ENCODE measurements at places on chromosomes 13 and 19.

DNA sequence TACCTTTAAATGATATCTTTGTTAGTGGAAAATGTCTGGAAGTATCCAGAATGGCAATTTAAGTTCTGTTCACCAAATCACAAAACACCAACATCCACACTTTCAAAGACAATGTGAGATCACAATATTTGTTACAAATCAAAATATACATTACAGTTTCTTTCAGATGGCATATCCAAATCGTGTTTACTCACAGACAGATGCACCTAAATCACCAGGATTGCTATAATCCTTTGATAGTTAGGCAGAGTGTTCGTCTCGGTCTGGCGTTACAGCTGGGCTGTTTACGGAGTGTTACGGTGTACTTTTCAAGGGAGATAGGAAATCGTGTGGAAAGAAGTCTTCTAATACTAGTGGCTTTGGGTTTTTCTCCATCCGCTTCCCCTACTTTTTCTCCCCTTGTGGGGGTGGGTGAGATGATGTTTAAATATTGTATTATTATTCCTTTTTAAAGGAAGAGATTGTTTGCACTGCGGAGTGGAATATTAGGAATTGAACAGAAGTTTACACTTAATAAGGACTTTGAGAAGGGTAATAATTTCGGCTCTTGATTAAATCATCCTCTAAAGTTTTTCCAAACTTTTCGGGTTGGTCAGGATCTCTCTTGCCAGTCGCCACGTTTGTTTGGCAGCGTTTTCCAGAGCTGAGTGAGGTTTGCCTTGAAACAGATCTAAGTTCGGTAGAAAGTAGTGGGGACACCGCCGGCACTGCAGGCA, 1.8 kb downstream of the MAB21L1 start:
- DNase-seq, result no peak
- no peaks in the 10 kb centered on the region for H3K27me3 ChIP-seq
- no peak overlapping the region for H3K27ac ChIP-seq
- no peak overlapping the region for H3K4me3 ChIP-seq
- H3K4me1 ChIP-seq, result no peaks in the 10 kb centered on the region

- peaks cover 19% of the 10 kb centered on the region for H3K36me3 ChIP-seq
- no peaks in the 10 kb centered on the region for H3K27me3 ChIP-seq
- peak; percentile 90 for DNase-seq
- peak overlapping the region; percentile 76 for H3K27ac ChIP-seq
- peaks cover 13% of the 10 kb centered on the region for H3K4me1 ChIP-seq
Measured at GRCh38 chr19:18117692-18118378, 20.3 kb downstream of the MAST3 start.

- H3K4me3 ChIP-seq, result no peak overlapping the region
- no peaks in the 10 kb centered on the region for H3K36me3 ChIP-seq
- DNase-seq, result no peak
- H3K4me1 ChIP-seq, result no peaks in the 10 kb centered on the region
- H3K27me3 ChIP-seq, result no peaks in the 10 kb centered on the region
Measured at GRCh38 chr13:99256283-99256682, 1.9 kb downstream of the GPR18 start.

DNA sequence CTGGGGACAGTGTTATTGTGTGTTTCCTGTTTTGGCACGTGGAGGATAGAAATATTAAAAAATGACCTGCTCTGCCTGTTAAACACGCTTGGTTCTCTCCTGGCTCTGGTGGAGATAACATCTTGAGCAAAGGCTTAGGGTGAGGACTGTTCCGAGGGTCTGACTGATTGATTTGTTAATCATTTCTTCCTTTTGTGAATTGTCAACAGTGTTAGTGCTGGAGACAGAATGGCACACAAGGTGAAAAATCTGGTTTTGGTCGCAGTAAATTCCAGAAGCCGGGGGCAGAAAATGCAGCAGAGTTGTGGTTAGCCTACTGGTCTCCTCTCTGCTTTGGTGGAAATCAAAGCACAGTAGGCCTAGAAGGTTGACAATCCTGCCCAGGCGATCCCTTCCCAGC, 163.6 kb downstream of the FGF9 start:
- peaks cover 5% of the 10 kb centered on the region for H3K36me3 ChIP-seq
- no peak overlapping the region for H3K27ac ChIP-seq
- H3K4me3 ChIP-seq, result no peak overlapping the region
- H3K27me3 ChIP-seq, result no peaks in the 10 kb centered on the region

DNA sequence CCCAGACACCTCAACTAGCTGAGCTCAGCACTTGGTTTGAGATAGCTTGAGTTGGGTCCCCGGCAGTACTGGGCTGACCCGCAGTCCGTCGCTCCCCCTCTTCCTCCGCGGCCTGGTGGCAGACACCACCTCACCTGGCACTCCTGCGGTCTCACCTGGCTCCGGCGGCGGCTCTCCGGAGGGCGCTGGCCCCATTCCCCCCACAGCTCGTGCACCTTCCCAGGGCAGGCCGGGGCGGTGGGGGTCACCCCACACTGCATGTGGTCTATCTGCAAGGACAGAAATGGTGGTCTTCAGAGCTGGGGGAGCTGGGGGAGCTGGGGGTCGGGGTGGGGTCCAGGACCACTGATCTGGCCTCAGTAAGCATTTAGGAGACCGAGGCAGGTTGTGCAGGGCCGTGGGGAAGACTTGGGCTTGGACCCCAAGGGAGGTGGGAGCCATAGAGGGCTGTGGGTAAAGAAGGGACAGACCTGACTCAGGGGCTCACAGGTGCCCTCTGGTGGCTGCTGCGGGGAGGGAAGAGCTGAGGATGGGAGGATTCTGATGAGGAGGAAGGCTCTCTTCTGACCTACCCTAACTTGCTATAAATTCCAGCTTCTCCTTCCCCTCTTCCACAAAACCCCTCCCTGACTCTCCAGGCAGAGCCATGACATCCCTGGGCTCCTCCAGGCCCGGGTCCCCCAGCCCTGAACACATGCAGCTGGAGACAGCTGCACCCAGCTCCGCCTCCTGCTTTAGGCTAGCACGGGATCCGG, 6.7 kb upstream of the PLIN4 start:
- no peak overlapping the region for H3K27ac ChIP-seq
- peaks cover 9% of the 10 kb centered on the region for H3K27me3 ChIP-seq
- no peak overlapping the region for H3K4me3 ChIP-seq
- H3K4me1 ChIP-seq, result peaks cover 10% of the 10 kb centered on the region
- no peaks in the 10 kb centered on the region for H3K36me3 ChIP-seq

- H3K27ac ChIP-seq, result peak overlapping the region; percentile 97
- no peaks in the 10 kb centered on the region for H3K27me3 ChIP-seq
- peaks cover 21% of the 10 kb centered on the region for H3K4me1 ChIP-seq
- peak; percentile 83 for DNase-seq
- peak overlapping the region; percentile 74 for H3K4me3 ChIP-seq
Measured at GRCh38 chr19:289651-290371, 1.4 kb downstream of the PLPP2 start.

DNA sequence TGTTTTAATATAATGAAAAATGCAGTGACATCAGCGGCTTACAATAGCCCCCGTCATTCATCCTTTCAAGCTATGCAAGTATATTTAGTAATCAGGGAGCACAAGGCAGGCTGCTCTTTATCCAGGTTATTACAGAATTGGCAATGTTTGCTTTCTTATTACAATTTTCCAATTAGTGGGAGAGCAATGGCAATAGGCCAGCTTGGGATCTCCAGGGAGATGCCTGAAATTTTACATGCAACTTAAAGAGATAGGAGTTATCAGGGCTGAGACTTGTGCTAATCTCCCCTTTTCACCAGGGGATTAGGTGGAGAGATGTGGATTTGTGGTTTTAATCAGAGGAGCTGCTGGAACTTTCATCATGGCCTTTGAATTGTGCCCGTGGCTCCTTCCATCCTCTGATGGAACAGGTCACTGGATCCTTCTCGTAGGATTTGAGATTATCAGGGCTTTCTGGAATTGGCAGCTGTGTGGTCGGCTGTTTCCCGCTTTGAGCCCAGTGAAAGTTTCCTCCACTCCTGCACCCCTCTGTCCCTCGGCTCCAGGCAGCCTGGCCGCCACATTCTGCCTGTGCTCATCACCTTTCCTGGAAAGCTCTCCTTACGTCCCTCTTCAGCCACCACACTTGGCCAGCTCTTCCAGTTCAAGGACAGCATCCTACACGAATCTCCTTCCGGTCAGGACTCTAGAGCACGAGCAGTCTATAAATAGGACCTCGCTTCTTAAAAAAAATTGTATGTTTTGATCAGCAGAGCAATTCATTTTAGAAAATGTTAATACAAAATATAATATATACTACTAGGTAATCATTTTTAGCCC, 47.0 kb downstream of the CBY2 start:
- no peak overlapping the region for H3K4me3 ChIP-seq
- H3K4me1 ChIP-seq, result no peaks in the 10 kb centered on the region
- H3K27me3 ChIP-seq, result peaks cover 81% of the 10 kb centered on the region
- no peak overlapping the region for H3K27ac ChIP-seq
- H3K36me3 ChIP-seq, result no peaks in the 10 kb centered on the region

GRCh38 chr13:92963029-92963428, 263.6 kb upstream of the GPC6 start:
- DNase-seq, result no peak
- no peak overlapping the region for H3K27ac ChIP-seq
- no peaks in the 10 kb centered on the region for H3K36me3 ChIP-seq
- no peak overlapping the region for H3K4me3 ChIP-seq
- H3K4me1 ChIP-seq, result no peaks in the 10 kb centered on the region

DNA sequence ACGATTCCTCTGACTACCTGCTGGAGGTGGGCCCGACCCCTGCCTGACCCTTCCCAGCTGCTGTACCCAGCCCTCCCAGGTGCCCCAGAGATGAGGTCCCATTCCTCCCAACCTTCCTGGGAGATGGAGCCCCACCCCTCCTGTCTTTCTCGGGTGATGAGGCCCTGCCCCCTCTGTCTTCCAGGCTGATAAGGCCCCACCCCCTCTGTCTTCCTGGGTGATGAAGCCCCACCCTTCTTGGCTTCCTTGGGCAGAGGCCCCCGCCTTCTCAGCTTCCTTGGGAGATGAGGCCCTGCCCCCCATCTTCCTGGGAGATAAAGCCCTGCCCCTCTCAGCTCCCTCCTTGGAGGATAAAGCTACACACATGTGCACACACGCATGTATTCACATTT, 47.9 kb downstream of the CERS4 start:
- no peaks in the 10 kb centered on the region for H3K4me1 ChIP-seq
- DNase-seq, result no peak
- no peaks in the 10 kb centered on the region for H3K27me3 ChIP-seq

GRCh38 chr13:73844986-73845385, 289.2 kb downstream of the KLF12 start:
- no peaks in the 10 kb centered on the region for H3K4me1 ChIP-seq
- H3K4me3 ChIP-seq, result no peak overlapping the region
- H3K36me3 ChIP-seq, result no peaks in the 10 kb centered on the region
- no peak overlapping the region for H3K27ac ChIP-seq
- DNase-seq, result no peak

GRCh38 chr13:42992764-42993122, 702 bp upstream of the EPSTI1 start:
- DNase-seq, result no peak
- peaks cover 18% of the 10 kb centered on the region for H3K4me1 ChIP-seq
- H3K27ac ChIP-seq, result peak overlapping the region; percentile 56

Data from Calu3 (cell line).